ENCODE measurements at places on chromosomes 4 and X.

GRCh38 chr4:137960371-137961050, 281.6 kb downstream of the SLC7A11 start:
- no peak for DNase-seq

GRCh38 chrX:123648028-123648810, 84.6 kb downstream of the THOC2 start:
- DNase-seq = no peak

- DNase-seq = peak; percentile 92
Measured at GRCh38 chrX:38347136-38347535, 5.3 kb upstream of the OTC start.

GRCh38 chrX:9942086-9942485, 25.1 kb upstream of the CLDN34 start:
- peak; percentile 64 for DNase-seq

- no peak for DNase-seq
Measured at GRCh38 chr4:7918981-7919380, 20.7 kb downstream of the AFAP1 start.

DNA sequence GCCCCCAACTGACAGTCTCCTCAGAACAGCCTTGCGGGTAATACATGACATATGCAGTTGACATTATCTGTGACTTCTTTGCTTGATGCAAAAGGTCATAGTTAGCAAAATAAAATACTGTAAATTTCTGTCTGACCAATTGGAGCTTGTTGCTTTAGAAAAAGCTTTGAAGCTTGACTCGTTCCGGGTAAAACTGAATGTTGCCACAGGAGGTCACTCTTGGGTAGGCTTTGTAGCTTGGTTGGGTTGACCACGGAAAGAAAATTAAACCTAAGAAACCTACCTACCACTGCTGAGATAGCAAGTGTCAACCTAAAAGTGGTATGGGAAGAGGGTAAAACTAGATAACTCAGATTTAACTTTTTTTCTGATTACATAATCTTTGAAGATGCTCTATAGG, 23.2 kb downstream of the PRPS2 start:
- DNase-seq = peak; percentile 47

DNA sequence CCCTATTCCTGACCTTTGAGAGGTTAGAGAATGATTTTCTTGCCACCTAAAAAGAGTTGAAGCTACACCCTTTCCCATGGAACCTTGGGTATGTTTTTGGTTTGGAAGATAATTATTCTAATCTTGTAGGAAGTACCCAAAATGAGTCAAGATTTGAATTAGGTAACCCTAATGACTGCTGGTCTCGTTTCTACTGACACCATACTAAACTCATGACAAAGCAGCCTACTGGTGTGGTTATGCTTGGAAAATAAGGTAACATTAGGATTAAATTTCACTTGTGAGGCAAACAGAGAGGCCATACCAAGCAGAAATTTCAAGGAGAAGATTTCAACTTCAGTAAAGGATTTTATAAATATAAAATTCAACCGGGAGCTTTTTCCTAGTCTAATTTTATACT, 107.9 kb downstream of the FBXW7 start:
- DNase-seq = peak; percentile 21

GRCh38 chr4:182975806-182976205, 58.6 kb upstream of the DCTD start:
- DNase-seq = no peak

- DNase-seq = no peak
Measured at GRCh38 chr4:163473130-163473529, 424 bp downstream of the TKTL2 start.

DNA sequence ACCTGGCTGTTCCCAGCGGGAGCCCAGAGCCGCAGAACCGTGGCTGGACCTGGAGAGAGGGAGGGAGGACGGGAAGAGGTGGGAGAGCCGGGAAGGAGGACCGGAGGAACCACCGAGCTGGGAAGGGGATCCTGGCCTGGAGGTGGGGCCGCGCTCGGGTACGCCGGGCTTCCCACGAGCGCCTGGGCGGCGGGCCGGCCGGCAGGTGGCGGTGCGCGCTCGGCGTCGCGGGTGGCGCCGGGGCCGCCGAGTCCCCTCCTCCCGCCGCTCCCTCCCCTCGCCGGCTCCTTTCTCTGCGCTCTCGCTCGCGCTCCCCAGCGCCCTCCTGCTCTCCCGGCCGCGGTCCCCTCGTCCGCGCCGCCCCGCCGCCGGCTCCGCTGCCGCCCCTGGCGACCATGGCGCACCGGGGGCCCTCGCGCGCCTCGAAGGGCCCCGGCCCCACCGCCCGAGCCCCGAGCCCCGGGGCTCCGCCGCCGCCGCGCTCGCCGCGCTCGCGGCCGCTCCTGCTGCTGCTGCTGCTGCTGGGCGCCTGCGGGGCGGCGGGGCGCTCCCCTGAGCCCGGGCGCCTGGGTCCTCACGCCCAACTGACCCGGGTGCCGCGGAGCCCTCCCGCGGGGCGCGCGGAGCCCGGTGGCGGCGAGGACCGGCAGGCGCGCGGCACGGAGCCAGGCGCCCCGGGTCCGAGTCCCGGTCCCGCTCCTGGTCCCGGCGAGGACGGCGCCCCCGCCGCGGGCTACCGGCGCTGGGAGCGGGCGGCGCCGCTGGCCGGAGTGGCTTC, at the start of gene SORCS2:
Gene SORCS2 (plus strand): TSS at position 287 of the 778 bp plus-strand sequence.
- DNase-seq = no peak

GRCh38 chr4:22181736-22182135, 233.2 kb upstream of the KCNIP4 start:
- DNase-seq = no peak

- no peak for DNase-seq
Measured at GRCh38 chr4:78652282-78652876, 100.8 kb downstream of the ANXA3 start.

DNA sequence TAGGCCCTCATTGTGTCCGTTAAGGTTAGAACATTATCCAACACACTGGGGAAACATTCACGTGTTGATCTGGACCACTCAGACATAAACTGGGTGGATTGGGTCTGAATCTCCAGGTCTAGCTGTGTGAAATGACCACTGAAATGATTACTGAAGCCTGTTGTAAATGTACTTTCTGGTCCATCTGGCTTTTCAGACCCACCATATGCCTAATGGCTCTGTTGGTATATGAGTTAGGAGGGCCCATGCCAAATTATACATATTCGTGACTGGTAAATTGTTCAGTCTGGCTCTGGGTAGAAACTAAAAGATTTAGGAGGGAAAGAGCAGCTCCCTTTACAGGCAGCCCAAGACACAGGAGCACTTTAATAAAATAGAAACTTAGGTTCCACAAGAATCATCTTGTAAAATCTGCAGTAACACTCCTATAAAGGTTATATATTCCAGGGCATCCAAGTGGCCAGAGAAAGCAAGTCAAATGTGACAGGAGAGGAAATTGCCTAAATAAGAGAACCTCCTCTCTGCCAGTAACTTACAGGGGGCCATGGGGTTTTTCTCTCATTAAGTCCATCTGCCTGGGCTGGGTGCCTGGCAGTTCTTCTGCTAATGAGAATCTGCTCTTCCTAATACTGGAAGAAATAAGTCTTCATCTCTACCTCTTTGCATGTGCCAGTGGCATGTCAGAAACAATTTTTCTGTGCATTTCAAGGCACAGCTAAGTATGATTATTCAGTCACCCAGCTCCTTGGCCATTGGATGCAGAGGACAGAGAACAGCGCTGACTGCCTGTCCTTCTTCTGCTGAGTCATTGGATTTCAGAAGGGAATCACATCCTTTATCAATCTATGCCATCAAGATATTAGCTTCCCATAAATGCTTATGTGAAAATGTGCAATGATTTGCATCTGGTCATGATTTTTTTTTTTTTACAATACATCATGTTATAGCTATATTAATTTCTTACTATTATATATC, 112.6 kb downstream of the GLRA2 start:
- no peak for DNase-seq

GRCh38 chr4:36053930-36054329, 190.4 kb downstream of the ARAP2 start:
- DNase-seq = no peak

- no peak for DNase-seq
Measured at GRCh38 chr4:86250619-86251018, 109.2 kb downstream of the MAPK10 start.

GRCh38 chrX:97332963-97333362, 449.3 kb downstream of the RPA4 start:
- DNase-seq = no peak

DNA sequence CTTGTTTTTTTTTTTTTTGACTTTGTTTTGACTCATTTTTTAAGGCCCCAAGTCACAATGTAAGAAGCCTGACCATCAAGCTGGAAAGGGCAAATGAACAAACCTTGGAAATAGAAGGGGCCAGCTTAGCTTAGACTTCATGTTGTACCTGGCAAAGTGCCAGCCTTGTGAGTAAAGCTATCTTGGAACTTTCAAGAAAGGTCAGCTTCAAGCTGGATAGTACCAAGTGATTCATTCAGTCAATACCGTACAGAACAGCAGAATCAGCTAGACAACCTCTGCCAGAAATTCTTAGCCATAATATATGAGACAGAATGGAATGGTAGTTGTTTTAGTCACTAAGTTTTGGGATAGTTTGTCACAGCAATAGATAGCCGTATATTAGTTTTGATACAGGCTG, 1492.2 kb upstream of the TENM3 start:
- DNase-seq = no peak

- no peak for DNase-seq
Measured at GRCh38 chr4:149164282-149164681, 651.4 kb downstream of the IQCM start.

- no peak for DNase-seq
Measured at GRCh38 chr4:16691450-16691849, 207.0 kb downstream of the LDB2 start.

- no peak for DNase-seq
Measured at GRCh38 chrX:123917069-123917468, 44.4 kb upstream of the STAG2 start.

- no peak for DNase-seq
Measured at GRCh38 chrX:28303486-28303885, 283.8 kb upstream of the IL1RAPL1 start.

GRCh38 chrX:68114573-68115129, 318.6 kb downstream of the OPHN1 start:
- peak; percentile 40 for DNase-seq

GRCh38 chrX:66731398-66731797, 92.5 kb upstream of the EDA2R start:
- peak; percentile 3 for DNase-seq

DNA sequence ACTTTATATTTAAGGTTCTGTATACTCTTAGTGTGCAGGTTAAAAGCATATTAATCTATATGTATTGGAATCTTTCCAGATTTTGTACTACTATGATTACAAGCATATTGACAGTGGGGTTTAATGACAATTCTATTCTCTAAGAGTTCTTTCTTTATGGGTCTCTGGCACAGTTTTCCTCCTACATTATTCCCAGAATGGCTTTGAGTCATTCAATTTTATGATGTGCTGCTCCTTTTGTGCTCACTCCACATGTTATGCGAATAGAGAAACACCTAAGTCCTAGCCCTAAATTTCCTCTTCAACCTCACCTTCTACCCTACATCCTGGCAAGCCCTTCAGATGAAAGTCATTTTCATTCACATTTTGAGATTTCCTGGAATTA, 209.9 kb upstream of the DIAPH2 start:
- DNase-seq = no peak

DNA sequence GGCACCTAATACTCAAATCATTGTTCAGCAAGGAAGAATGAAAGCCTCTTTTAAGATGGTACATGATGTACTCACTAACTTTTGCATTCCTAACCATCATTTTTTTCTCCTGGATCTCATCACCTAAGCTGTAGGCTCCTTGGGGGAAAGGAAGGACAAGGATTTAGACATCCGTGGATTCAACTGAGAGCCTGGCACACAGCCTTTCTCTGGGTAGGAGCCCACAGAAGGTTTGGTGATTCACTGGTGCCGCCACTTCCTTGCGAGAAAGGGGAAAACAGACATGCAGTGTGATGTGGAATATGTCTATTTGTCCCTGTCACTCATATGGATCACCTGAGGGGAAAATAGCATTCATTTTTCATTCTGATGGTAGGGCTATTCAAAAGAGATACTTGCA, 147.3 kb downstream of the PCDH7 start:
- no peak for DNase-seq

DNA sequence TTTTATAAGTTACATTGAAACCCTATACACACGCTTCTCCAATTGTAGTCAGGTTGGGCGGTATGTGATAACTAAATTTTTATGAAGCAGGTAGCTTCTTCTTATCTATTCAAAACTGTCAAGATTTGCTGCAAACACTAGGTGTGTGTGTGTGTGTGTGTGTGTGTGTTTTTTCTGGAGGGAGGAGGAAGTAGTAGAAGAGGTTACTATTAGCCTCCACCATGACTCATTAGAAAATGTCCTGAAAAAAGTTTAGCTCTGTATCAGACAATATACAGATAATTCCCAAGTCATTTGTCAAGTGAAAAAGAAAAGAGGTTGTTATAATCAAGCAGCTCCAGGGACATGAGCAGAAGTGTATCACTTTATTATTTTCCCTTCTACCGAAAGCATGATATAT, 33.9 kb downstream of the PCDH7 start:
- no peak for DNase-seq

- peak; percentile 29 for DNase-seq
Measured at GRCh38 chrX:153875391-153876111, 10.4 kb downstream of the L1CAM start.

GRCh38 chr4:10158333-10158942, 41.8 kb upstream of the WDR1 start:
- DNase-seq = no peak

- DNase-seq = no peak
Measured at GRCh38 chr4:145525291-145525740, 43.7 kb downstream of the SMAD1 start.

DNA sequence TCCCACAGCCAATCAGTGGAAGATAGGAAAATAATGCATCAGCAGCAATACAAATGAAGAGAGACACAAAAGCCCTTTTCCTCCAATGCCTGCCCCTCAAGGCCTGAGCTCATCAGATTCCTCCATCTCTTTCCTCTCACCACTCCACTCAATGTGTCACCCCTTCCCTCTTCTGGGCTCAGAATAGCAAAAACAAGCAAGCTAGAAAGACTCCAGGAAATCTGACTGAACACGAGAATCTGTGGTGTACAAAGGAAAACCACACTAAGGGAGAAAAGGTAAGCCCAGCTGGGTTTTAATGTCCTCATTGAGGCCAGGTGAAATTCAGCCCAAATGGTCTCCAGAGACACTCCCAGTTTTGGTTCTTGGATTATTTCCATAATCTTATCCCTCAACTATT, 46.3 kb downstream of the ARHGEF9 start:
- no peak for DNase-seq

GRCh38 chrX:152202886-152203285, 64.5 kb upstream of the MAGEA10 start:
- no peak for DNase-seq

DNA sequence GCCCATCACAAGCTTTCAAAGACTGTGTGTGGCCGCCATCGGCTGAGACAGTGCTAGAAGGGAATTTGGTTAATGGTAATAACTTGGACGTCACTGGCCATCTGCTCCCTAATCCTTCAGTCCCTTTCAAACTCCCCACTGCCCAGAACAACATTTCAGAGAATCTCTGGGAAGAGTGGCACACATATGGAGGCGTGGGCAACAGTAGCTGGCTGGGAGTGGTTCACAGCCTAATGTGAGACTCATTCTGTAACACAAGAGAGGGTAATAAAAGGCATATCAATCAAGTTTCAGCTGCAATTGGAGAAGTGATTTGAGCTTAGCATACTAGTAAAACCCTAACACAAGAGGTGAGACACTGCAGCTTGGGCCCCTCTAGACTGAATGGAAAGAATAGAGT, 15.4 kb downstream of the SMIM10 start:
- no peak for DNase-seq

All from CD14-positive monocyte (primary cell).